ENCODE measurements at places on chromosomes 2 and 18. TPM values are rescaled to one million over a fixed set of nuclear protein-coding genes. Genes with fewer than 3 reads are reported as not detected.

DNA sequence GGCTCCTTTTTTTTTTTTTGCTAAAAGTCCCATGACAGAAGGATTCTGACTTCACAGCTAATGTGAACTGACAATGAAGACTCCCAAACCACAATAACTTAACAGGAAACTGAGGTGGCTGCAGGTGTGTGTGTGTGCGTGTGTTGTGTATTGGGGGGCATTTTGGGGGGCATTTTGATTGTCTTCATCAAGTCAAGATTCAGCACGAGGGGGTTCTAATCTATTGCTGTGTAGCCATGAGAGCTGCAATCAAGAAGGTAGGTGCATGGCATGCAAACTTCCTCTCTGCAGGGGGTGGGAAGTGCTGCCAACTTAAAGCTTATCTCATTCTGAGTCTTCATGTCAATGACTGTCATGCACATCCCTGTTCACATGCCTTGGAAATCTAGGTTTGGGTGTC is 25.2 kb downstream of the SPRED2 start:
- DNase-seq: no peak

Gene GPR75
- 4.4 TPM for total RNA-seq

DNA sequence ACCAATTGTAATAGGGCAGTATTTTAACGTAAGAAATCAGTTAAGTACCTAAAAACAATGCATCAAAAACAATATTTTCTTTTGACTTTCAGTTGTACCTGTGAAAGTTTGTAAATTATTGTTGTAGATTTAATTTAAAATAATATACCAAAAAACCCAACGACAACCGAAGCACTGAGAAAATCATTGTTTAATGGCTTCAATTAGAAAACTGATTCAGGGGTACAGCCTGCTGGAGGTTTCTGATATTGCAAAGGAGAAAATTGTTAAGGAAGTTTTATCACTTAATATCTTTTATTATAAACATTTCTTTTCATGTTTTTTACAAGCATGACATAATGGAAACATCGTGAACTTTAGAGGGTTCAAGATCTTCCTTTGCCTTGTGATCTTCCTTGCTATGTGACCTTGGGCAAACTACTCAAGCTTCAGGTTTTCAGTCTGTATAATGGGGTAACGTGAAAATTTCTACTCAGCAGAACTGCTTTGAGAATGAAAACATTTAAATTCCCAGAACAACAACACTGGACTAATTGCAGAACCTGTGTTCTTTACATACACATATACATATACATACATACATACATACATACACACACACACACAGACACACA is 76.3 kb upstream of the GLS start:
- no peak for DNase-seq

Gene KIF1A
- total RNA-seq: 1.2 TPM

DNA sequence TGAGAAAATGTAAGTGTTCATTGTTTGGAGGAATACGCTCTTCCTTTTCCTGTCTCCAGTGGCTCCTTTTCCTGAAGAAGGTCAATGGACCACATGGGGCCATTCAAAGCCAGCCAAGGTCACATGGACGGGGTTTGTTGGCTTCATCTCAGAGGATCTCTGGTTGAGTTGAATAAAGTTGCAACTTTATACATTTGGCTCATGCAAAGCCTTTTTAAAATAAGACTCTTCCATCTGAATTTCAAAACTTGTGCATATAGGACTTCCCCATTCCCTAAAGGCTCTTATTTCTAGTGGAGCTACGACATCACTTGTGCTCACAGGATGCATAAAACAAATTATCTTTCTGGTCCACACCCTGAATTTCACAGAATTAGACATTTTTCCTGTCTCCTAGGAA is 235.5 kb downstream of the CMPK2 start:
- no peak for DNase-seq

Gene LOXHD1
- total RNA-seq: 0.29 TPM

DNA sequence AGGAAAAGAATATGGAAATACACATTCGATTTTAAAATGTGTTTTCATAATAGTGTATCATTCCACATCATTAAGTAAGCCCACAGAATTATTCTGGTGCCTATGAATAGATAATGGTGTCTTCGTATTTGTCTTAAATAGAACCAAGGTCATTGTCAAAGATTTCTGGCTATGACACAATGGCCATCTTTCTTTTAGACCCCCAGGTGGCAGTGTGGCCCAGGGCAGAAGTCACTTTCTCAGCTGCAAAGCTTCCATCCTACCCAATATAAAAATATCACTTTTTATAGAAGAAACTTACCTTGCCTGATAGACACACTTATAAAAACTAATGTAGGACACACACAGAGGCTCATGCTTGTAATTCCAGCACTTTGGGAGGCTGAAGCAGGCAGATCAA is 57.5 kb downstream of the ZRANB3 start:
- DNase-seq: no peak
